Activated CD8-positive, alpha-beta T cell treated with anti-CD3 and anti-CD28 coated beads, Interleukin-2, amount 10 ng/mL, durations not matched to agents 7 days and 5 days (primary cell): ENCODE measurements at places on chromosomes 13 and 19. TPM values are rescaled to one million over a fixed set of nuclear protein-coding genes. Genes with fewer than 3 reads are reported as not detected.

The GARIN5A gene
- total RNA-seq, result not detected

DNA sequence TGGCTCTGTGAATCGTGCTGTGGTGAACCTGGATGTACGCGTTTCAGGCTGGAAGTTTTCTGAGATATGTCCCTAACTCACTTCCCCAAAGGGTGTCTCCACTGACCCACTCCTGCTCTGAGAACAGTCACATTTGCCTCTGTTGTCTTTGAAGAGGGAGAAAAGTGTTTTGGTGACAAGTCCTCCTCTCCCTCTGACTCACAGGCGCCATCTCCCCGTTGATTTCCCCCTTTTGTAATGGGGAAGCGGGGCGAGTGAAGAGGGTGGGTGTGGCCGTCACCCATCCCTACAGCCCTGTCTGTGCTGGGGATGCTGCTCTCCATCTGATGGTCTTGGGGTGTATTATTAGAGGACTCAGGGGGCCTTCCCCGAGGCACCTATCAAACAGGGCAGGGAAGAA, 9.6 kb downstream of the APC2 start:
- H3K27me3 ChIP-seq, result peaks cover 23% of the 10 kb centered on the region
- no peaks in the 10 kb centered on the region for H3K36me3 ChIP-seq
- H3K4me1 ChIP-seq, result peaks cover 9% of the 10 kb centered on the region
- no peak overlapping the region for H3K27ac ChIP-seq

- no peaks in the 10 kb centered on the region for H3K36me3 ChIP-seq
- no peak for DNase-seq
- no peak overlapping the region for H3K4me3 ChIP-seq
Observed at GRCh38 chr19:35294328-35294727, 2.4 kb downstream of the MAG start.

The OR7C1 gene
- total RNA-seq, result not detected

DNA sequence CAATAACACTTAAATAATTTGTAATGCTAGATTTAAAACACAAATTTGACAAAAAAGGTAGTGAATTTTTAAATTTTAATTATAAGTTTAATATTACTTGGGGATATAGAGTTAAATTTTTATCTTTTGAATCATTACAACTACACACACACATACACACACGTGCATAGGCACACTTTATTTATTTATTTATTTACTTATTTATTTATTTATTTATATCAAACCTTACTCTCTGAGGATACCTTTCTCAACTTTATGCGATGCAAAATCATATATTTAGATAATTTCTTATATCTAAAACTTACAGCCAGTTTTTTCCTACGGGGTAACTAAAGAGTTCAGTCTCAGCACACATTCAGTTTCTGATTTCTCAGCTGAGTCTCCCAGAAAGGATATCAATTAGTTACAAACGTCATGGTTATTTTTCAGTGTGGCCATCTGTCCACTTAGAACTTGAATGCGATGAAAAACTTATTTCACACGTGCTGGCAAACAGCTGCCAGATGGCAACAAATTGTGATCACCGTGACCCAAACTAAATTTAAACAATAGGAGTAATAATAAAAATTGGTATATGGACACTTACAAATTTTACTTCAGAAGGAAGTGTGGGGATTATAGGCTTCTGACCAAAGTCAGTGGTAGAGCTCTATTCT, 683.1 kb upstream of the PRR20A start:
- H3K27ac ChIP-seq, result no peak overlapping the region
- H3K36me3 ChIP-seq, result no peaks in the 10 kb centered on the region
- no peaks in the 10 kb centered on the region for H3K27me3 ChIP-seq

GRCh38 chr19:10430505-10431253, 10.3 kb downstream of the PDE4A start:
- H3K27ac ChIP-seq, result peak overlapping the region; percentile 98
- H3K4me1 ChIP-seq, result peaks cover 84% of the 10 kb centered on the region
- peaks cover 2% of the 10 kb centered on the region for H3K27me3 ChIP-seq
- peaks cover 37% of the 10 kb centered on the region for H3K36me3 ChIP-seq
- peak overlapping the region; percentile 84 for H3K4me3 ChIP-seq

DNA sequence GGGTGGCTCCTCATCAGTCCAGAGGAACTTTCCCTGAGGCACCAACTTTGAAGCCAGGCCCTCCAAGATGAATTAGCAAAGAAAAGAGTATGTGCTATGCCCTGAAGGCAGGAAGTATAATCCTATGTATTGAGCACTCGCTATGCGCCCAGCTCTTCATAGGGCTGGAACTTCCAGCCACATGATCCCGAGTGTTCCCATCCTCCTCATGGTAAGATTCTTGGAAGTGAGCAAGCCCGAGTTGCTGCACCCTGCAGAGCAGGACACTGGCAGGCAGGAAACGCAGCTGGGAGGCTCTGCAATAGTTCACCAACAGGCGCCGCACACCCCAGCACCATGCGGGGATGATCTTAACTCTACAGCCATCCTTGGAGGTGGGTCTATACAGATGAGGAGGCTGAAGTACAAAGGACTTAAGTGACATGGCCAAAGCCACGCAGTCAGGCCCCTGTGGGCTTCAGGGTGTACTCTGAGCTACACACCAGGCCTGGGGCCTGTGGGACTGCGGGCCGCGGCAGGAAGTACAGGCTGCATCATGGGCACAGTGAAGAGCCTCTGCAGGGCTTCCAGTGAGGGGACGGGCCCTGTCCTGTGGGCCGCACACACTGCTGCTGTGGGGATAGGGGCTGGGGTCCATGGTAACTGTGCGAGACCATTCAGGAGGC, 25.1 kb downstream of the C19orf47 start:
- H3K4me3 ChIP-seq, result no peak overlapping the region
- no peak overlapping the region for H3K27ac ChIP-seq
- no peaks in the 10 kb centered on the region for H3K4me1 ChIP-seq
- peaks cover 57% of the 10 kb centered on the region for H3K36me3 ChIP-seq

DNA sequence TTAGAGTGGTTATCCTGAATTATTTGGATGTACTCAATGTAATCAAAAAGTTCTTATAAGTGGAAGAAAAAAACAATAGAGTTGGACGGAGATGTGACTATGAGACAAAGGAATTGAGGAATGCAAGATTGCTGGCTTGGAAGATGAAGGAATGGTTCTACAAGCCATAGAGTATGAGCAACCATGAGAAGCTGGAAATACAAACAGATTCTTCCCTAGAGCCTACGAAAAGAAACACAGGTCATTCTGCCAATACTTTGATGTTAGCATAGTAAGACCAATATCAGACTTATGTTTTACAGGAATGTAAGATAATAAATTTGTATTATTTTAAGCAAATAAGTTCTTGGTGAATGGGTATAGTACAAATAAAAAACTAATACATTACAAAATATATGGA, 249.2 kb downstream of the DIAPH3 start:
- no peak for DNase-seq
- H3K4me3 ChIP-seq, result no peak overlapping the region
- H3K4me1 ChIP-seq, result no peaks in the 10 kb centered on the region
- peaks cover 6% of the 10 kb centered on the region for H3K36me3 ChIP-seq

DNA sequence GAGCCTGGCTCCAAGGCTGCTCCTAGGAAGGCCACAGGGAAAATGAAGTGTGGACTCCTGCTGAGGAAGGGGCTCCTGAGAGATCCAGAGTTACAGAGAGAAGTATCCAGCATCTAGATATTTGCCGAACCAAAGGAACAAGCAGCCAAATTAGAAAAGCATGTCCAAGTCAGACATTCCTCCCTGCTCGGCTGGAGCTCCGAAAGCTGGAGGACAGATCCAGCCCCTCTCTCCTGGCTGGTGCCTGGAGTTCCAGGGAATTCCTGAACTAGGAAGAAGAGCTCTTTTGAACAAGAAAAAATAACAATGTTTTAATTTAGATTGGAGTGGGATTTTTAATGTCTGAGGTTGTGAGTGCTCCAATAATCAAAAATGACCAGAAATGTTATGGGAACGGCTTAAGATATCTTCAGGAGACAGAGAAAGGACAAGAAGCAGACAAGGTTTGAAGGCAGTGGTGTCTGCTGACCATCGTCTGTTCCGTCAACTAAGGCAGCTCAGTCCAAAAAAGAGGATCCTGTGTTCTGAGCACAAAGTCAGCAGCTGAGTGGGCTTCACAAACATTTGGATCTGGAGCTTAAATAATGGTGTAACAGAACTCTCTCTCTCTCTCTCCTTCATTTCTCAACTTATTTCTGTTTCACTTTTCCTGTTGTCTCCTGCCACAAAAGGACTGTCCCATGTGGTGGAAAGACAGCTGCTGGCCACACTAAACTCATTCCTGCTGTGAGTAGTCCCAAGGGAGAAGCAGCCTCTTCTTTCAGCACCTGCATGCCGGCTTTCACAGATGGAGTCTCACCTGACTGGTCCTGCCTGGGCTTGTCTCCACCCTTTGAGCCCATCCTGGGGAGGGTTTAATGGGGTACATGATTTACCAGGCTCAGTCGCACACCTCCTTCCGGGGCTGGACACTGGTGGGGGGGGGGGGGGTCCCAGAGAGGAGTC, 31.5 kb upstream of the IRS2 start:
- H3K4me3 ChIP-seq, result no peak overlapping the region
- H3K27me3 ChIP-seq, result peaks cover 9% of the 10 kb centered on the region
- no peak overlapping the region for H3K27ac ChIP-seq
- DNase-seq, result no peak

GRCh38 chr19:6269101-6269886, 10.5 kb downstream of the MLLT1 start:
- no peak overlapping the region for H3K27ac ChIP-seq
- H3K27me3 ChIP-seq, result no peaks in the 10 kb centered on the region
- H3K4me3 ChIP-seq, result no peak overlapping the region
- H3K36me3 ChIP-seq, result peaks cover 34% of the 10 kb centered on the region

- H3K27me3 ChIP-seq, result peaks cover 8% of the 10 kb centered on the region
- no peak for DNase-seq
- H3K36me3 ChIP-seq, result no peaks in the 10 kb centered on the region
Observed at GRCh38 chr13:112617754-112618375, 29.9 kb upstream of the TUBGCP3 start.

GRCh38 chr19:57438925-57439324, 3.8 kb downstream of the ZNF749 start:
- no peak overlapping the region for H3K4me3 ChIP-seq
- peaks cover 80% of the 10 kb centered on the region for H3K36me3 ChIP-seq
- H3K27me3 ChIP-seq, result no peaks in the 10 kb centered on the region
- DNase-seq, result no peak
- H3K27ac ChIP-seq, result no peak overlapping the region

GRCh38 chr13:111542530-111543341, 222.3 kb downstream of the TEX29 start:
- H3K36me3 ChIP-seq, result no peaks in the 10 kb centered on the region
- no peaks in the 10 kb centered on the region for H3K27me3 ChIP-seq
- H3K4me1 ChIP-seq, result no peaks in the 10 kb centered on the region
- H3K27ac ChIP-seq, result no peak overlapping the region
- no peak overlapping the region for H3K4me3 ChIP-seq

The CDC34 gene
- 53.0 TPM for total RNA-seq

The ZNF546 gene
- 5.2 TPM for total RNA-seq

The ZIK1 gene
- 12.4 TPM for total RNA-seq

DNA sequence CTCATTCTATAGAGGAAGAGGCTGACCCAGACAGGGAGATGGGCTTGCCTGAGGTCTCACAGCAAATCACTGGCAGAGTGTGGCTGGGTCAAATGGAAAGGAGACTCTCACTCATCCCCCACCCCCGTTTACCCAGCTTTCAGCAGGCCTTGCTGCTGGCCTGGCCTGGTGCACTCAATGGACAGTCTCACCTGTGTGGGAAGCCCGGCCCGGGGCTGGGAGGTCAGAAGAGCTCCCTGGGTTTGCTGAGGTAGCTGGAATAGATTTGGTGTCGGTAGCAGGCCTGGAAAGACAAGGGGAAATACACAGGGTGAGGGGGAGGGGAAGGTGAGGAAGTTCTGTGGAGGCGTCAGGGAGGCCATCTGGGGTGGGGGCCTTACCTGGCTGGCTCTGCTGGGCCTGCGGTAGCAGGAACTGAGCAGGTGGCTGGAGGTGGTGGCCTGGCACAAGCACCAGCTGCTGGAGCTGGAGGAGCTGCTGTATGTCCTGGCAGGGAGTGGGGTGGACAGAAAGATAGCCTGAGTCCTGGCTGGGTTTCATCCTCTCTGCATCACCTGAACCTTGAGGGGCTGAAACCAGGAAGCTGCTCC, 23.5 kb downstream of the ZNF574 start:
- DNase-seq, result no peak
- no peaks in the 10 kb centered on the region for H3K27me3 ChIP-seq
- no peak overlapping the region for H3K4me3 ChIP-seq
- H3K36me3 ChIP-seq, result peaks cover 5% of the 10 kb centered on the region

DNA sequence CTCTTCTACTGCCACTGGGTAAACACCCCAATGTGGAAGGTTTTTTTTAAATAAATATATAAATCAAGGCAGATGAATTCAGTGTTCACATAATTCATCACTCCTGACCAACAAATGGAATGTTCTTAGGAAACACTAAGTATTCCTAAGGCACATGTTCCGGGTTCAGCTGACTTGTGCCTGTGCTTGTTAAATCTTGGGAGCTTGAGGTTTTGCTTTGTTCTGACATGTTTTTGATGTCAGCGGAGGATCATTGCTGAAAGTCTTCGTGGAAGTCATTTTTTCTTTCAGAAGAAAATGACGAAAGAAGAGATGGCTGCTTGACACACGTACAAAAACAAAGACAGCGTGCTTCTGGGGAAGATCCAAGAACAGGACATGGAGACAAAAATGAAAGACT, 185.8 kb downstream of the MZT1 start:
- no peaks in the 10 kb centered on the region for H3K4me1 ChIP-seq
- no peak for DNase-seq
- no peak overlapping the region for H3K4me3 ChIP-seq
- no peaks in the 10 kb centered on the region for H3K27me3 ChIP-seq

- H3K4me1 ChIP-seq, result no peaks in the 10 kb centered on the region
- peaks cover 4% of the 10 kb centered on the region for H3K27me3 ChIP-seq
- no peak for DNase-seq
Observed at GRCh38 chr19:50968716-50969412, 527 bp downstream of the KLK6 start.

The GPR12 gene
- total RNA-seq, result not detected

DNA sequence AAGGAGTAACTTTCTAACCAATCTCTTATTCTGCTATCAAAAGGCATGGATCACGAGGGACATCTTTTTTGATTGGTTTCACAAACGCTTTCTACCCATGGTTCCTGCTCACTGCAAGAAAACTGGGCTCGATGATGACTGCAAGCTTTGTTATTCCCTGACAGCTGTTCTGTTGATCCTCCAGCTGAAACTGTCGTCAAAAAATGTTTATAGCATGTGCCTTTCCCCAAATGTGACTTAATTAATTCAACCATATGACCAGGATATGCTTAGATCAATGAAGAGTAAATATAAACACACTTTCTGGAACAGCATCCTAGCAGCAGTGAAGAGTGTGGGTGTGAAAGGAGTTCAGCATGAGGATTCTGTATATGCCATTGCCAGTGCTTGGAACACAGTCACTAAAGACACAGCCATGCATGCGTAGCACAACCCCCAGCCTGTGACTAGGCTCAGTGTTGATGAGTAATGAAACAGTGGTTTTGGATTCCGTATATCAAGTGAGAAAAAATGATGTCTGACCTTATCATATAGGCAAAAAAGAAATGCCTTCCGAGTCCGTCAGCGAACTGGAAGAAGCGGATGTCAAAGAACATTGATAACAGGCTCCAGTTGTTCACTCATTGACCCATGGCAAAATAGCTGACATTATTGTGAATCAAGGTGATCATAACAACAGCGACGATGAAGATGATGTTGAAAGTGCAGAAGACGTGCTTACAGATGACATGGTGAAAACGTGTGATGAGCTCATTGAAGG, 347.4 kb downstream of the FGF9 start:
- peaks cover 6% of the 10 kb centered on the region for H3K4me1 ChIP-seq
- H3K27ac ChIP-seq, result no peak overlapping the region
- H3K36me3 ChIP-seq, result no peaks in the 10 kb centered on the region
- no peak overlapping the region for H3K4me3 ChIP-seq

- H3K27me3 ChIP-seq, result no peaks in the 10 kb centered on the region
- no peak overlapping the region for H3K4me3 ChIP-seq
- H3K4me1 ChIP-seq, result no peaks in the 10 kb centered on the region
- no peak overlapping the region for H3K27ac ChIP-seq
Observed at GRCh38 chr13:65368832-65369231, 1861.3 kb downstream of the PCDH9 start.

The SIGLEC10 gene
- 0.92 TPM for total RNA-seq
